CD4-positive, alpha-beta T cell (primary cell): ENCODE measurements at places on chromosomes 16 and 17.
A peak's percentile ranks its signal among the peaks of the same experiment; 100 is the strongest.

- H3K27ac ChIP-seq = no peak overlapping the region
- DNase-seq = no peak
- peaks cover 8% of the 10 kb centered on the region for H3K36me3 ChIP-seq
Measured at GRCh38 chr17:64198331-64199090, 64.5 kb downstream of the TEX2 start.

DNA sequence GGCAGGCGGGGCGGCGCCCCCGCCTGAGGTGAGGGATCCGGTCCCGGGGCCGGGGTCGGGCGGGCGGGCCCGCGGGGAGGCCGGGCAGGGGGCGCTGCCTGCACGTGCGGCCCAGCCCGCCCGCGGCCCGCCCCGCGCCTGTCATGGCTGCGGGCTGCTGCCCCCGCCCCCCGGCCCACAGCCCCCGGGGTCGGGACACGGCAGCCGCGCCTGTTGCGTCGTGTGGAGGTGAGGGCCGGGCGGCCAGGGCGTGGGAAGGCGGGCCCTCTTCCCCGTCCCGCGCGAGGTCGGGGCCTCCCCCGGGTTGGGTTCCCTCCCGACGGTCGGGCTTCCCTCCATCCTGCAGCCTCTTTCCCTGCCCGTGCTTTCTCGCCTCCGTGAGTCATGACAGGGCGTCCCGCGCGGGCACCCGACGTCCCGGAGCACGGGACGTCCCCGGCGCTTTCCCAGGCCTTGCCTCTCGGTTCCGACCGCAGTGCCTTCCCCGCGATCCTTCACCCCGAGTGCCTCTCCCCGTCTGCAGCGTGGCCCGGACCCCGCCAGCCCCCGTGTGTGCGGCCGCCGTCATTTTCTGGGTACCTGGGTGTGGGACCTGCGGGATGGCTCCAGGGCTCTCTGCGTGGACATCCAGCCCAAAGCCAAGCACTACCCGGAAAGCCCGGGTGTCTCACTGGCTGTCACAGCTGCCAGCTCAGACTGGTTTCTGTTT lies 76.7 kb downstream of the CHD9 start:
- H3K27me3 ChIP-seq = no peaks in the 10 kb centered on the region
- DNase-seq = peak; percentile 29
- peak overlapping the region; percentile 92 for H3K4me3 ChIP-seq
- no peaks in the 10 kb centered on the region for H3K36me3 ChIP-seq

- no peaks in the 10 kb centered on the region for H3K27me3 ChIP-seq
- DNase-seq = no peak
- no peak overlapping the region for H3K4me3 ChIP-seq
- H3K36me3 ChIP-seq = no peaks in the 10 kb centered on the region
- no peaks in the 10 kb centered on the region for H3K4me1 ChIP-seq
- H3K27ac ChIP-seq = no peak overlapping the region
Measured at GRCh38 chr17:33105911-33106310, 114.3 kb downstream of the SPACA3 start.

DNA sequence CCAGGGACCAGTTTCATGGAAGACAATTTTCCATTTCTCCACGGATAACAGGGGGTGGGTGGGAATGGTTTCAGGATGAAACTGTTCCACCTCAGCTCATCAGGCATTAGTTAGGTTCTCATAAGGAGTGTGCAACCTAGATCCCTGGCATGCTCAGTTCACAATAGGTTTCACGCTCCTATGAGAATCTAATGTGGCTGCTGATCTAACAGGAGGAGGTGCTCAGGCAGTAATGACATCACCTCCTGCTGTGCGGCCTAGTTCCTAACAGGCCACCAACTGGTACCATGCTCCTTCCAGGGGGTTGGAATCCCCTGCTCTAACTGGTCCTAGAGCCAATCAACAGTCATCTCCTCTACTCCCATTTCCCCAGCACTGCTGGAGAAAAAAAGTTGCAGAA lies 19.9 kb downstream of the TEX14 start:
- no peaks in the 10 kb centered on the region for H3K27me3 ChIP-seq
- no peak overlapping the region for H3K4me3 ChIP-seq
- no peak for DNase-seq
- H3K4me1 ChIP-seq = no peaks in the 10 kb centered on the region
- no peaks in the 10 kb centered on the region for H3K36me3 ChIP-seq

DNA sequence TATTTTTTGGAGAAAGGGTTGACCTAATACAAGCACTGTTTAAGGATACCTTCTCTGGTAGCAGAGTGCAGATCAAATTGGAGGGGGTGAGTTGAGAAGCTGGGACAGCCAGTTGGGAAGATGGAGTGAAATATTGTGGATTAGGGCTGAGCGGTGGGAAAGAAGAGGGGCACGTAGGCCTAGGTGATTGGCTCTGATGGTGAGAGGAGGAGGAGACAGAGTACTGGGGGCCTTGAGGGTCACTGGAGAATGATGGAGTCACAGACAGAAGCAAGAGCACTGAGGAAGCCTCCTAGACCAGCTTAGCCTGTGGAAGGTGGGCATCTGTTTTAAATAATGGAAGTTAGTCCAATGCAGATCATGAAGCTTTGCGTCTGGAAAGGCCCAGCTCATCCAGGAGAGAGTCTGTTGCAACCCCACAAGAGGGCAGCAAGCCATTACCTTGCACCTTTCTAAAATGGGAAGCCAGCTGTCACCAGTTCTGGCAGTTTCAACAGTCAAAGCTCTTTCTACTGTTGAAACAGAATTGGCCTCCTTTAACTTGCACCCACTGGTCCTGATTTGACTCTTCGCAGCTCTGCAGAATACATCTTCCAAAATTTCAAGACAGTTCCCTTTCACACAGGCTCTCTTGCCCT lies 11.8 kb downstream of the SLC9A5 start:
- no peak overlapping the region for H3K4me3 ChIP-seq
- no peak for DNase-seq
- no peaks in the 10 kb centered on the region for H3K36me3 ChIP-seq
- no peaks in the 10 kb centered on the region for H3K4me1 ChIP-seq
